ENCODE measurements at places on chromosomes 3 and 15. TPM values are rescaled to one million over a fixed set of nuclear protein-coding genes. Genes with fewer than 3 reads are reported as not detected.
A peak's percentile ranks its signal among the peaks of the same experiment; 100 is the strongest.

Gene CKMT1A
- total RNA-seq = not detected

Gene ACAD11
- 15.2 TPM for total RNA-seq

DNA sequence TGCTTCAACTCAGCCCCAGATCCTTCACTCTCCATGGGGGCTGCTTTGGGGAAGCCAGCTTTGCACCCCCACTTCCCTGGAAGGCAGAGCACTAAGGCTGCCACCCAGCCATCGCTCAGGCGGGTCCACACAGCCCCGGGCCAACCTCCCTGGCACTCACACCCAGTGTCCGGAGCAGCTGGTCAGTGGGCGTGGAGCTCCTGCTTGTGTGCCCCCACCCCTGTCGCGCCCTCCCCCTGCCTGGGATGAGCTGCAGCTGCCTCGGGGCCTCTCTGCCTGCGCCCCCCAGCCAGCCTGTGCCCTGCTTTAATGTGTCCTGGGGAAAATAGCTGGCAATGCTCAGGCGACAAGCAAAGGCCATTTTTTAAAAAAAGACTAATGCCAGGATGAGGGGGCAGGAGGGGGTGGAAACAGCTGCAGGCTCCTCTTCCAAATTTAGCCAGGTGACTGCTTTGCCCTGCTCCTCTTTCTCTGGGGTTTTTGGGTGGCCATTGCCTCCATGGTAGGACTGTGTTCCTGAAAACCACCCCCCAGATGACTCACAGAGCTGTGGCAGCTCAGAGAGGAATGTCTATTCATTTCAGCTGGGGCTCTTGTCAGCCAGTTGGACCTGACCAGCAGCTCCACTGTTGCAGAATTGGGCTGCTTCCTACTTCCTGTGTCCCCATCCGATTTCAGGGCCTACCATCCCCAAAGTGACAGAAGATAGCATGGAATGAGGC, 65.0 kb downstream of the CEMIP start:
- H3K36me3 ChIP-seq = no peaks in the 10 kb centered on the region
- H3K4me3 ChIP-seq = no peak overlapping the region
- no peak overlapping the region for H3K27ac ChIP-seq
- H3K27me3 ChIP-seq = no peaks in the 10 kb centered on the region

DNA sequence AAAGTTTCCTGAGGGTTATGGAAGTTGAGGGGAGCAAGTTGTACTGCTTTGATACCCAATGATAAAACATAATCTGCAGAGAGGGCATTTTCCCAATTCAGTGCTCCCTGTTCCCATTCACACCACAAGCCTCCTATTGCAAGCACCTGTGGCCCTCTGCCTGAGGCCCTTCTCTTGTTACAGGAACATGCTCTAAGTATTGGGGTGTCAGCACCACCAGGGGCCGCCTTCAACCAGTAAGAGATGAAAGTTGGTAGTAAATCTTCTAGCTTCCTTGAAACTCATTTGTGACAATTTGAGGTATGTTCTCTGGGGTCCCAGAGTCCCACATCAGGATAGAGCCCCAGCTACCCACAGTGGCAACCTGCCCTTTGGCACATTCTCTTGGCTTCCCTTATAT, 265.4 kb upstream of the ARHGEF26 start:
- no peaks in the 10 kb centered on the region for H3K36me3 ChIP-seq
- no peak overlapping the region for H3K27ac ChIP-seq
- H3K27me3 ChIP-seq = no peaks in the 10 kb centered on the region
- H3K4me1 ChIP-seq = no peaks in the 10 kb centered on the region
- H3K4me3 ChIP-seq = no peak overlapping the region

- H3K4me1 ChIP-seq = no peaks in the 10 kb centered on the region
- no peaks in the 10 kb centered on the region for H3K27me3 ChIP-seq
- peak; percentile 48 for DNase-seq
- no peaks in the 10 kb centered on the region for H3K36me3 ChIP-seq
- no peak overlapping the region for H3K4me3 ChIP-seq
Measured at GRCh38 chr3:88180398-88180999, 30.7 kb downstream of the C3orf38 start.

- peaks cover 27% of the 10 kb centered on the region for H3K27me3 ChIP-seq
- H3K36me3 ChIP-seq = no peaks in the 10 kb centered on the region
- H3K27ac ChIP-seq = no peak overlapping the region
- DNase-seq = no peak
Measured at GRCh38 chr3:44021651-44022594, 219.8 kb upstream of the TOPAZ1 start.

GRCh38 chr3:99458013-99458412, 180.4 kb upstream of the COL8A1 start:
- DNase-seq = no peak
- no peak overlapping the region for H3K4me3 ChIP-seq
- H3K27ac ChIP-seq = no peak overlapping the region
- H3K36me3 ChIP-seq = no peaks in the 10 kb centered on the region
- H3K27me3 ChIP-seq = no peaks in the 10 kb centered on the region

DNA sequence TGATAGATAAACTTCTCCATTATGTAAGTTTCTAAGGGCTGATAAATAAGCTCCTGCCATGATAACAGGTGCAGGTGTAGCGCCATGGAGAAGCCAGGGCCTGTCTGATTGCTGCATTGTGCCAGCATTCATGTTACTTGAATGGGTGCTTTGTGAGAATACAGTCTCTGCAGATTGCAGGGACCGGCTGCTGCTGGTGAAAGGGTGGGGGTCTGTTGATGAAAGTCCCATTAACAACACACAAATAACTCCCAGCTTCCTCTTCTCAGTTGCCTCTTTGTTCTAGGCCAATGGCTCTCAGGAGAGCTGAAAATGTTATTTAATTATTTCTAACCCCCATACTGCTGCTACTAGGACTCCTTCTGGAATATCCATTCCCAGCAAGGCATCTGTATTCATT, 77.2 kb downstream of the RTP4 start:
- H3K4me3 ChIP-seq = no peak overlapping the region
- no peaks in the 10 kb centered on the region for H3K36me3 ChIP-seq
- DNase-seq = no peak
- H3K27ac ChIP-seq = no peak overlapping the region
- H3K27me3 ChIP-seq = no peaks in the 10 kb centered on the region

All from endothelial cell of umbilical vein (primary cell).